ENCODE measurements at places on chromosomes 7 and 10. TPM values are rescaled to one million over a fixed set of nuclear protein-coding genes. Genes with fewer than 3 reads are reported as not detected.
A peak's percentile ranks its signal among the peaks of the same experiment; 100 is the strongest.

- H3K36me3 ChIP-seq = no peaks in the 10 kb centered on the region
Observed at GRCh38 chr7:122525355-122525754, 173.6 kb downstream of the RNF133 start.

GRCh38 chr10:11156480-11156879, 138.8 kb downstream of the CELF2 start:
- no peak overlapping the region for H3K4me3 ChIP-seq
- H3K4me1 ChIP-seq = no peaks in the 10 kb centered on the region

- H3K27me3 ChIP-seq = no peaks in the 10 kb centered on the region
- H3K36me3 ChIP-seq = no peaks in the 10 kb centered on the region
Observed at GRCh38 chr7:35849158-35849831, 48.4 kb downstream of the SEPTIN7 start.

The CNTNAP2 gene
- total RNA-seq = 14.7 TPM

The TDRD1 gene
- not detected for total RNA-seq

- no peaks in the 10 kb centered on the region for H3K4me1 ChIP-seq
- H3K27me3 ChIP-seq = no peaks in the 10 kb centered on the region
- DNase-seq = no peak
- no peak overlapping the region for H3K4me3 ChIP-seq
Observed at GRCh38 chr7:40723829-40724228, 589.0 kb downstream of the SUGCT start.

DNA sequence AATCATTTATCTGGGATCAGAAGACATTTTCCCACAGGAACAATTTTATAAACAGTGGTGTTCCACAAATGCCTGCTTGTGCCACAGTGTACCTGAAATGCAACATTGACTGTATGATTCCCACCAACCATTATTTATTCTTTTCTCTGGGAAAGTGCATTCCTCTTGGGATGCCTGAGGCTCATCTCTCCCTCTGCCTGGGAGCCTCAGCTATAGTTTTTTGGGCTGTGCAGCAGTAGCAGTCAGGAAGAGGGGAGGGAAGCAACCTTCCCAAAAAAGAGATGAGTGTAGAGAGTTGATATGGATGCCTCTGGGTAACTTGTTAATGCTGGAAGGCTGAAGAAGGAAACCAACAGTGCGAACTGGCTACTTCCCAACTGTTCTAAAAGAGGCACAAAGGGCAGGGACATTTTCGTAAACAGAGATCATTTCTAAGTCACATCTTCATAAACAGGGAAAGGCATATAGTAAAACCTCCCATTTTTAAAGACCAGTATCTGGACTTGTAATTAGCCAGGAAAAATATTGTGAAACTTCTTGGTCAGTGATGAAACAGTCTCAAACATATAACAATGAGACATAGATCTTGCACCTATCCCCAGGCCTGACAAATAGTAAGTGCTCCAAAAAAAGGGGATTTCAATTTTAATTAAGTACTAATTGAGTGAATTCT, 1.4 kb upstream of the CALD1 start:
- H3K27ac ChIP-seq = peak overlapping the region; percentile 88
- no peaks in the 10 kb centered on the region for H3K36me3 ChIP-seq
- no peaks in the 10 kb centered on the region for H3K27me3 ChIP-seq
- H3K4me1 ChIP-seq = peaks cover 14% of the 10 kb centered on the region
- H3K4me3 ChIP-seq = no peak overlapping the region
- no peak for DNase-seq
